Osteoblast (primary cell): ENCODE measurements at places on chromosomes 3 and 15. TPM values are rescaled to one million over a fixed set of nuclear protein-coding genes. Genes with fewer than 3 reads are reported as not detected.
A peak's percentile ranks its signal among the peaks of the same experiment; 100 is the strongest.

GRCh38 chr3:99477650-99478049 lies 160.7 kb upstream of the COL8A1 start:
- no peaks in the 10 kb centered on the region for H3K27me3 ChIP-seq
- no peak overlapping the region for H3K27ac ChIP-seq
- H3K36me3 ChIP-seq, result no peaks in the 10 kb centered on the region
- peaks cover 15% of the 10 kb centered on the region for H3K4me1 ChIP-seq

Gene ACP3
- total RNA-seq, result under 0.01 TPM in 1 of 2 replicates, not detected in the other

DNA sequence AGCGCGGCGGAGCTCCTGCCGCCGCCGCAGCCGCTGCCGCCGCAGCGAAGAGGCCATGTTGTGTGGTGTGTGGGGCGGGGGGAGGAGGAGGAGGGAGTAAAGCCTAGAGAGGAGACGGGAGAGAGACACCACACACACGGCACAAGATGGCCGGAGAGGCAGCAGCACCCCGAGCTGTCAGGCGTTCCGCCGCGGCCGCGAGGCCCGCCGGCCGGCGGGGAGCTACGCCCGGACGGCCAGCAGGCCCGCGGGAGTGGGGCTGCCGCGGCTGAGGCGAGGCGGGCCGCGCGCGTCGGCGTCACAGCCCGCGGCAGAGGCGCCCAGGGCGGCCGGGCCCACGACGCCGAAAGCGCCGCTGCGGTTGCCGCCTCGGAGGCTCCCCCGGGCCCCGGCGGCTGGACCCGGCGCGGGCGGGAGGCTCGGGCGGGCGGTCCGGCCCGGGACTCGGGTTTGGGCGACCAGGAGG lies 17.4 kb upstream of the CHD2 start:
- peak overlapping the region; percentile 90 for H3K27ac ChIP-seq
- peaks cover 31% of the 10 kb centered on the region for H3K4me1 ChIP-seq
- peaks cover 18% of the 10 kb centered on the region for H3K36me3 ChIP-seq
- no peaks in the 10 kb centered on the region for H3K27me3 ChIP-seq
- H3K4me3 ChIP-seq, result peak overlapping the region; percentile 93
- no peak for DNase-seq

GRCh38 chr15:71279757-71280141 lies 164.5 kb downstream of the THSD4 start:
- H3K27ac ChIP-seq, result peak overlapping the region; percentile 86
- H3K4me3 ChIP-seq, result no peak overlapping the region
- peaks cover 56% of the 10 kb centered on the region for H3K4me1 ChIP-seq
- DNase-seq, result no peak
- H3K36me3 ChIP-seq, result no peaks in the 10 kb centered on the region

GRCh38 chr3:133849346-133849745 lies 43.7 kb downstream of the SRPRB start:
- no peak overlapping the region for H3K4me3 ChIP-seq
- peaks cover 8% of the 10 kb centered on the region for H3K27me3 ChIP-seq
- no peaks in the 10 kb centered on the region for H3K36me3 ChIP-seq
- no peaks in the 10 kb centered on the region for H3K4me1 ChIP-seq
- no peak for DNase-seq
- no peak overlapping the region for H3K27ac ChIP-seq

GRCh38 chr3:43417133-43417532 lies 130.8 kb downstream of the SNRK start:
- H3K27ac ChIP-seq, result no peak overlapping the region
- H3K4me1 ChIP-seq, result no peaks in the 10 kb centered on the region
- no peaks in the 10 kb centered on the region for H3K36me3 ChIP-seq
- H3K4me3 ChIP-seq, result no peak overlapping the region
- no peaks in the 10 kb centered on the region for H3K27me3 ChIP-seq

DNA sequence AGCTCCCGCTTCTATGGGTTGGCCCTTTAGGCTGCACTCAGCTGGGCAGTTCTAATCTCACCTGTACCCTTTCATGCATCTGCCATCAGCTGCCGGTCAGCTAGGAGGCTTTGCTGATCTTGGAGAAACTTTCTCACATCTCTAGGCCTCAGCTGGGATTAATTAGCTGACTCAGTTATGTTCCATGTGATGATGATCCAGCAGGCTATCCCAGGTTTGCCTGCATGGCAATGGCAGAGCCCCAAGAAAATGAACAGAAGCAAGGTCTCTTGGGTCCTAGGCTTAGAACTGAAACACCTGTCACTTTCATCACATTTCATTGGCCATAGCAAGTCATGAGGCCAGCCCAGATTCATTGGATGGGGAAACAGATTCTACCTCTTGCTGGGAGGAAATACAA lies 304.6 kb upstream of the TBC1D5 start:
- H3K4me3 ChIP-seq, result no peak overlapping the region
- H3K4me1 ChIP-seq, result no peaks in the 10 kb centered on the region
- no peaks in the 10 kb centered on the region for H3K36me3 ChIP-seq
- DNase-seq, result no peak
- H3K27me3 ChIP-seq, result no peaks in the 10 kb centered on the region
